CD4-positive, alpha-beta memory T cell (primary cell): ENCODE measurements at places on chromosomes 4 and X. TPM values are rescaled to one million over a fixed set of nuclear protein-coding genes. Genes with fewer than 3 reads are reported as not detected.

Gene NWD2
- not detected for total RNA-seq

DNA sequence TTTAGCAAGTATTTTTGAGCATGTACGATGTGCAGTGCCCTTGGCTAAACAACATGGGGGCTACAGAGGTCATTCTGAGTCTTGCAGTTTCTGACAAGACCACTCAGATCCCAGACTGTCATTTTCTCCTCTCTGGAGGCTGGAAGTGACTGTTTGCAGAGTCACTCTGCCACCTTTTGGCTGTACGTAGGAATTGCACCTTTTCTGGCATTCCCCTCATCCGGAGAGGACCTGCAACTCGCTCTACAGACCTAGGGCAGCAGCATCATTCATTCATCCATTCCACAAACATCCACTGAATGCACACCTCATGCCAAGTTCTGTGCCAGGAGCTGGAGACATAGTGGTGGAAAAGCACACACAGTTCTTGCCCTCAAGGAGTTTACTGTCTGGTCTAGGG, 160.4 kb upstream of the GPR101 start:
- no peak for DNase-seq

DNA sequence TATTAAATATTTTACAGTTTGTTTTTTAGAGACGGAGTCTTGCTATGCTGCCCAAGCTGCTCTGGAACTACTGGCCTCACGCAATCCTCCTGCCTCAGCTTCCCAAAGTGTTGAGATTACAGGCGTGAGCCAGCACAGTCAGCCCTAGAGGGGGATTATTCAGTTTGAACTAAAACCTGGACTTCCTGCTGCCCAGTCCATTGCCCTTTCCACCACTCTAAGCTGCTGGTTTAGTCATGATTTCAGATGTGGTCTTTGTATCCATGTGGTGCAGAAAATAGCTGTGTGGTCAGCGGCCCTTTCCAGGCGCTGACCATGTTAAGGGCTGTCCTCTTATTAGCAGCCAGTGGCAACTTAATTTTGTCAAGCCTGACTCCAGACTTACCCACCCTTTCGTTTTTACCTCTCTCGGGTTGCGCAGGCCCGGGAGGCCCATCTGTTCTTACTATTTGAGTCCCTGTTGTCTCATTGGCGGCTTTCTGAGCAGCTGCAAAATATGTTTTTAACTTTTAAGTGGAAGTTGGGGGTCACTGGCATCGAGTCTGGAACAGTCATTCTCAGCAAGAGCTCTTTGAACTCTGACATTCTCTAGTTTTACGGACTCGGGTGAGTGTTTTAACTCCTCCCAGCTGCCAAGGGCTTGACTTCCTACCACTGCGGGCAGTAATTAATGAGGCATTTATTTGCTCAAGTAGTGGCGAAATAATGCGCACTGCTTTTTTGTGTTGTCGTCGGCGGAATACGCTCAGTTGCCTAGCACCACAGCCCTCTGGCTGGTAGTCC, 773 bp upstream of the VMA21 start:
- DNase-seq, result no peak

Gene SH3D19
- 1.0 TPM for total RNA-seq

Gene TMLHE
- 15.7 TPM for total RNA-seq

Gene JAKMIP1
- 3.7 TPM for total RNA-seq

Gene SH3RF1
- not detected for total RNA-seq

GRCh38 chr4:52836678-52837077, 25.4 kb upstream of the RASL11B start:
- no peak for DNase-seq

Gene TBX22
- not detected for total RNA-seq

DNA sequence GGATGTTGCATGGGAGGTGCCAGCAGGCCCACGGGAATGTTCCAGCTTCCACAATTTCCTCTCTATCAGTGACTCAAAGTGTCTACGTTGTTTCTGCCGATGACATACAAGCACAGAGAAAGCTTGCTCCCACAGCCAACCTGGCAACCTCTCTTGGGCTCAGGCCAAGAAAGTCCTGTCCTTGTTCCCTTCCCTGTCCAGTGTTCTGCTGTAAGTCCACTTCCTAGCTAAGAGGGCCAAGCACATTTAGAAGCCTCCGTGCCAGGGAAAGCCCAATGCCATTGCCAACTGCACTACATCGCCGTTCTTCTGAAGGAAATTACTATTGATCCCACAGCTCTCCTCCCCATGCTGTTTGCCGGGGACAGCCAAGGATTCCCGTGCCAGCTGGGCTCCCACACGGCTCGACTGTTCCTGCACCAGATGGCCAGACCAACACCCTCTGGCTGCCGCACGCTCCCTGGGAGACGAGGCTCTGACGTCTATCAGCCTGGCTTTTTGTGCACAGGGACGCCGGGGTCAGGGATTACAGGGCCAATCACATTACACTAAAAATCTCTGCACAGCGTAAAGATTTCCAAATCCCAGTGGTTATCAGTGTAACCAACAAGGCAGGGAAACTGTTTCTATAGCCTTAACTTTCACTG, 284.0 kb downstream of the BCOR start:
- DNase-seq, result no peak
